Stimulated activated CD8-positive, alpha-beta memory T cell treated with anti-CD3 and anti-CD28 coated beads, Interleukin-4, amount 100 ng/mL, for 1 hour (primary cell): ENCODE measurements at places on chromosomes 4 and X.

GRCh38 chr4:159242427-159242826 lies 139.5 kb downstream of the RAPGEF2 start:
- no peak for DNase-seq

DNA sequence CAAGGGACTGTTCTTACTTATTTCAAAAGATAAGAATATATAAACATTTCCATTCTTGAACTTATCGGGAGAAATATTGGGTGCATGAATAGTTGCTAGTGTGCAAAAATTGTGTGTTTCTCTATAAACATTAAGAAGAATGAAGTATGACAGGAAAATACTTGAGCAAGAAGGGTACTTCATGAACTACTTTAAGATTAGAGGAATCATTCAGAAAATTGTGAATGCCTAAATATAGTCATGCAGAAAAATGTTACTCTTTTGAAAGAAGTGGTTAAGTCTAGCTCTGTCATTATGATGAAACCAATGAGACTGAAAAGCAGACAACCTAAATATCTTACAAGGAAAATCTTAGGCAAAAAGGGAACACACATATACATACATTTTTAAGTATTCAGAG lies 207.8 kb upstream of the PCDH18 start:
- no peak for DNase-seq

- no peak for DNase-seq
Observed at GRCh38 chr4:9816285-9816684, 34.9 kb downstream of the DRD5 start.

GRCh38 chr4:152776352-152776751 lies 3.2 kb downstream of the TIGD4 start:
- DNase-seq: no peak

DNA sequence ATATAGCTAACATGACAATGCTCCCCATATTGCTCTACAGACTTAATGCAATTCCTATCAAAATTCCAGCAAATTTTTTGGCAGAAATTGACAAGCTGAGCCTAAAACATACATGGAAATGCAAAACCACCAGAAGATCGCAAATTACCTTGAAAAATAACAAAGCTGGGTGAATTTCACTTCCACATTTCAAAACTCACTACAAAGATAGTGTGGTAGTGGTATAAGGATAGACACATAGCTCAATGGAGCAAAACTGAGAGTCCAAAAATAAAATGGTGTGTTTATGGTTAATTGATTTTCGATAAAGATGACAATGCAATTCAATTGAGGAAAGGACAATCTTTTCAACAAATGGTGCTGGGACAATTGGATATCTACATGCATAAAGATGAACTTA lies 65.8 kb downstream of the SLC9A7 start:
- no peak for DNase-seq

DNA sequence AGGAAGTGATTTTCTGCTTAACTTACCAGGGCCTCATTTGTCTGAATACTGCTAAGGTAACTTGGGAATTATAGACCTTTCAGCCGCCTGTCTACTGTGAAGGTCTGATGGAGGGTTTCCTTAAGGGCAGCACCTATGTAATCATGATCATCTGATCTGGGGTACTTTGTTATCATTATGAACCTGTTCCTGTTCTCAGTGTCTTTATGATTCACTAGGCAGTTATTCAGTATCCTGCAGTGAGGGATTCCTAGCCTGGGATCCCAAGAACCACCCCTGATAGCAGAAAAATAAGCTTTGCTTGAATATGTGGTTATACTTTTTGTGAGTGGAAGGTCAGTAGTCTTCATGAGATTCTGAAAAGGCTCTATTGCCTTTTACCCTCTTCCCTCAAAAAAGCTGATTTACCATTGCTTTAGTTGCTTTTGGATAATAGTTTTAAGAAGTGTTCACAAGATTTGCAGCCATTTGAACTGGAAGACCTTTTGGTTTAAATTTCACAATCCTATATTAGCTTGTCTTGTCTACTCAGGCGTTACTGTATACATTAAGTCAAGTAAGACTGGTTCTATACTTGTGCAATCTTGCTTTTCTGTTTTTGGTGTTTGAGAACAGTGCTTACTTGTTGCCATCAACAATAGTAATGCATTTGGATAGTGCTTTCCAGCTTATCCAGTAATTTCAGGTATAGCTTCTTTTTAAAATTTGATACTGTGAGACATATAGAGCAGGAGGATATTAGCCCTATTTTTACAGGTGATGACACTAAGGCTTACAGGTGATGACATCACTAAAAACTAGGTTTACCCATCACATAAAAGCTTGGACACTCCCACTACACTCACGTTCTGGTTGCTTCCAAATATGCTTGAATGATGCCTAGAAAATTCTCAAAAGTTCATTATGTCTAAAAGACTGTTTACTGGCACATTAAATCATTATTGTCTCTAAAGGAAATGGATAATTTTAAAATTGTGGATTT lies 60.0 kb downstream of the FHIP1A start:
- DNase-seq: no peak

DNA sequence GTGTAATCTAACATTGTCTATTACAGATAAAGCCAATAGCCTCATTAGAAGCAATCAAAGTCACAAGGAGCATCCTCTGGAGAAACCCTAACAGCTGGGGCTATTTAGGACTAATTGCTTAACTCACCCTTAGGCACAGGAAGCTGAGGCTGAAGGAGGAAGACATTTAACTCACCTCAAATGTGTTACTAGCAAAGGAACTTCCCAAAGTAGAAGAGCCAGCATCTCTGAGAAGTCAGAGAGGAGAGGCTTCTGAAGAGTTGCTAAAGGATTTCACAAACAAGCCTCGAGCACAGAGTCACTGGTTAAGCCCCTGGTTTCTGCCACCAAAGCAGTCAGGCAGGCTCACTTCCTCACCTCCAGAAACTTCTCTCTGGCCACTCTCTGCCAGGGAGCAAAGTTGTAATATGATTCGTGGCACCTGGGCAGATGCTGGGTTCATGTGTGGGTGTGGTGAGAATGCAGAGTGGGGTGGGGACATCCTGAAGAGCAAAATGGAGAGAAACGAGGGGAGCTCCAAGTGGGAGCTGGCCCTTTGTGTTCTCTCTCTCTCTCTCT lies 201.3 kb downstream of the HS6ST2 start:
- no peak for DNase-seq

DNA sequence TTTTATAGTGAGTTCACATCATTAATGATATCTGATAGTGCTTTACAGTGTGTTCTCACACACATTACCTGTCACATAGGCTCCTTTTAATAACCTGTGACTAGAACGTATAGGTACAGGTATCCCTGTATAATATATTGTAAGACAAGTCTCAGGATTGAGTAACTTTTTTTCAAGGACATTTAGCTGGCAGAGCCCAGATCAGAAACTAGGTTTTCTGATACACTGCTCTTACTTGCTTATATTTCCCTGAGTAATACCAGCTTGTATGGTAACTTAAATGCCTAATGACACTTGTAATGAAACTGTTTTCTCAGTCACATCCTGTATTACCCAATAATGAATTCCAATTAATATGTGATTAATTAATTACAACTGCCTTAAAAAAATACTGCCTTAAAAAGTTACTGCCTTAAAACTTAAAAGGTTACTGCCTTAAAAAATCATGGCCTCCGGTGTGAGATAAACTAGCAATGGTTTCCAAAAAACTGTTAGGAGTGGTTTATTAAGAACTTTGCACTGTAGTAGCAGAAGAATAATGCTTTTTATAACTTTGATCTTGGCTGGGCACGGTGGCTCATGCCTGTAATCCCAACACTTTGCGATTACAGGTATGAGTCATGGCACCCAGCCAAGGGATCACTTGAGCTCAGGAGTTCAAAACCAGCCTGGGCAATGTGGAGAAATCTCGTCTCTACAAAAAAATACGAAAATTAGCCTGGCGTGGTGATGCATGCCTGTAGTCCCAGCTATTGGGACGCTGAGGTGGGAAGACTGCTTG lies 11.9 kb downstream of the COPS4 start:
- DNase-seq: no peak

DNA sequence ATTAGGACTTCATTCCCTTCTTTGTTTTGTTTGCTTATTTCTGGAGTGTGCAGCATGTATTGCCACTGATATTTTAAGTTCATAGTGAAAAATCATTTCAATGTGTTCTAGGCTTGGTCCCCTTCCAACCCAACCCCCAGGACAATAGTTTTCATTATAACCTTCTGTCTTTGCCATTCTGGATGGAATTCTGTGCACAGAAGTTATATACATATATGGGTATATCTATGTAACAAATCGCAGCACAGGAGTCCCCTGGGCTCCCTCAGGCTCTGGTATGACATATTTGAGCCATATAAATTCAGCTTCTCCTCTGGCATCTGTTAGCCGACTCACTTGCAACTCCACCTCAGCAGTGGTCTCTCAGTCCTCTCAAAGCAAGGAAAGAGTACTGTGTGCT lies at the start of gene TNMD:
TNMD (plus strand) TSS at position 326 of the 400 bp plus-strand sequence. CDS start 83 bp downstream, outside the sequence.
- DNase-seq: no peak

- DNase-seq: no peak
Observed at GRCh38 chr4:140693562-140693961, 62.6 kb downstream of the TBC1D9 start.

DNA sequence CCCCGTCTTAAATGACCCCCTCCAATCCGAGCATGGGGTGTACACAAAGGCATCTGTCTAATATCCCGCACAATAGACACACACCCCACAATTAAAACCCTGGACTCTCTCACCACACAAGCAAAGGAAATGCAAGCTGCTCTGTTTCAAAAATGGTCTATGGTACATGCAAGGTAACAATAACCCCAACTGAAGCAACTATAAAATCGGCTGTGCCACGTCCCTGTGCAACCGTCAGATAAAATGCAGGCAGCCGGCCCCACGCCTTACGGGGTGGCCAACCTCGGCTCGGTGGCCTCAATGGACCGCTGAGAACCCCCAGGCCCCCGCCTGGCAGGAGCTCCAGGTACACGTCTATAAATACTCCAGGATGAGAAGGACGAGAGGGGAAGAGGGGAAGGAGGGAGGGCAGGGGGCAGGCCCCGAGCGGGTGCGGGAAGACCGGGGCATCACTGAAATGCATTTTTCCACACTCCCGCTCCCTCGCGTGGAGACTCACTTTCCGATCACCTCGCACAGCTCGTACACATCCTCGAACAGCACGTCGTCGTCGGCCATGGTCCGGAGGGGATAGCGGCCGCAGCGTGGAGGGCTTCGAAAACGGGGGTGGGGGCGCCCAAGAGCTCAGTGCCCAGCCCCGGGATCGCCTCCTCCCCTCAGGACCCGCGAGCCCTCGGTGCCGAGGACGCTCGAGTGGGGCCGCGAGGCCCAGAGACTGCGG lies 763 bp downstream of the CASK start:
- DNase-seq: no peak

DNA sequence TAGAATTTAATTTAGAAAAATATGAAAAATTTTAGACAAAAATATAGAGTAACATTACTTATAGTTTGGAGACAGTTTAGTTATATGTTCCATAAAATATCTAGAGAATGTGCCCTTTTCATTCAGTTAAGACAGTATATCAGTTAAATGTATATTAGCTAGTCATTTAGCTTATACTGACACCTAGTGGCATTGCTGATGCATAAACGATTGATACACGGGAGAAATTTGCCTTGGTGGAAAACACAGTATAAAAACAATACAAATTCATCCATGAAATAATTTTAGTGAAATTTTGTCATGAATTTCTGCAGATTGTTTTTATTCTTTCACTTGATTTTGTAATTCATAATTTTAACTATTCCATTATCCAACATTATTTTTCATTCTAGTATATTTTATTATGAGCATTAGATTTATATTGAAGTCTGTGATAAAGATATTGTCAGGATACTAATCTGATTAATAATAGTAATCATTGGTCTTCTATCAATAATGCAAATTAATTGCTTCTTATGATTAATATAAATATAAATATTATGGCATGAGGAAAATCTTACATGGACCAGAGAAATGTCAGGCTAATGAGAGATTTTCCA lies 219.0 kb downstream of the TLL1 start:
- no peak for DNase-seq

GRCh38 chr4:168325591-168325990 lies 7.0 kb upstream of the DDX60 start:
- DNase-seq: no peak

GRCh38 chr4:105092768-105093167 lies 53.9 kb upstream of the TET2 start:
- DNase-seq: no peak

DNA sequence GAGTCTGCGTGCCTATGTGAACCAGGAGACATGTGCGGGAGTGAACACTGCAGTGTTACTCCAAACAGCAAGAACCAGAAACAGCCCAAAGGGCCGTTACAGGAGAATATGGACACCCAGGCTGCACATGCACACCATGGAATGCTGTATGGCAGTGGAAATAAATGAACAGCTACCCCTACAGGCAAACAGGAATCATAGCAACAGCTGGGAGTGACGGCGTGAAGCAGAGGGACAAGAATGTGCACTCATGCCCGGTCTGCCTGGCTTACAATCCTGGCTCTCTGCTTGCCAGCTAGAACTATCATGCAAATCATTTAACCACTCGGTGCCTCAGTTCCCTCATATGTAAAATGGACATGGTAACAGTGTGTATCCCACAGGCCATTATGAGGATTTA lies 16.6 kb downstream of the GPKOW start:
- DNase-seq: no peak

- no peak for DNase-seq
Observed at GRCh38 chrX:790783-791360, 160.3 kb downstream of the SHOX start.

DNA sequence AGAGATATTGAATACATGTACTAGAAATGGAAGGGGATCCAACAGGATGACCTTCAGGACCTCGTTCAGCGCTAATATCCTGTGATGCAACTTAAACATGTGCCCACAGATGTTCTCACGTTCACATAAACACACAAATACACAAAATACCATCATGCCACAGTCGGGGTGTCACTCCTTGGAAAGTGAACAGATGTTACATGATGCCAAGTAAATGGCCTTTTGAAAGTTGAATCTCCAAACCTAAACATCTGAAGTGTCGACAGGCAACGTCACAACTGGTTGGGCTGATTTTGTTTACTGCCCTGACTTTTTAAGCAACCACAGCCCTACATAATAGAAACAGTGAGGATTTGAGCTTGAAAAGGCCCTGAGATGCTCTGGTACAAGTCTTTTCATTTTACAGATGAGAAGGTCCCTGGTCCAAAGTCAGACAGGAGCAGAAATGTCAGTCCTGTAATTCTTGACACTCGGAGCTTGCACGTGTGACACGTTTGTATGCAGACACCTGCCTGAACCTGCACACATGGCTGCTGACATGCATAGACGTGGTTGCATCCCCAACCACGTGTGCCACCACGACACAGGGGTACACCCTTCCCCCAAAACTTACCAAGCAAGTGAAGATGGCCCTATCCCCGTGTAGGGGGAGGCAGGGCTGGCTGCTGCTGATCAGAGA lies 23.5 kb upstream of the BCORL1 start:
- no peak for DNase-seq

- DNase-seq: no peak
Observed at GRCh38 chr4:151407466-151408379, 1.3 kb upstream of the FHIP1A start.

DNA sequence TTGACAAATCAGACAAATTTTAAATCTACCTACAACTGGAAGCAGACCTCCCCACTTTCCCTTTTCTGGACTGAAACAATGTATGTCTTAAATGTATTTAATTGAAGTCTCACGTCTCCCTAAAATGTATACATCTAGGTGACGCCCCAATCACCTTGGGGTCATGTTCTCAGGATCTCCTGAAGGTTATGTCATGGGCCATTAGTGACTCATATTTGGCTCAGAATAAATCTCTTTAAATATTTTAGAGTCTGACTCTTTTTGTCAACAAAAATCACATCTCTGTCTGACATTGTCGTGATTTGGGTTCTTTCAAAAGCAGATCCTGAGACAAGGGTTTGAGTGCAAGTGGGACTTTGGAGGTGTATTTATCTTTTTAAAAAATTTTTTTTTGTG lies 26.2 kb upstream of the BOD1L1 start:
- no peak for DNase-seq
